SIG-M5 (cell line): ENCODE measurements at places on chromosomes 13 and 19.

DNA sequence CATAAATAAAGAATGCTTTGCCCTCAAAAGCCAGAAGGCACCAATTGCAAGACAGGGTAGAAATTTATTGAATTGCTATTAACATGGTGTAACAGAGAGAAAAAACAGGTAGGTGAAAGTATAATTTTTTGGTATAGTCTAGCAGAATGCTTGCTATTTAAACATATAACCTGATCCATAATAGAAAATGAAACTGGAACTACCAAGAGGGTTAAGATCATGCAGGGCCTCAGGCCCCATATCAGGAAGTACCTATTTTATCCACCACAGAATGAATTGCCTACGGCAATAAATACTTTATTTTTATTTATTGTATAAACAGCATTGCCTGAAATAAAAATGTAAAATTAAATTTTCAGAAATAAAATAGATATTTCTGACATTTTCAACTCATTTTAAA is 159.5 kb downstream of the PRR20E start:
- no peak for DNase-seq

DNA sequence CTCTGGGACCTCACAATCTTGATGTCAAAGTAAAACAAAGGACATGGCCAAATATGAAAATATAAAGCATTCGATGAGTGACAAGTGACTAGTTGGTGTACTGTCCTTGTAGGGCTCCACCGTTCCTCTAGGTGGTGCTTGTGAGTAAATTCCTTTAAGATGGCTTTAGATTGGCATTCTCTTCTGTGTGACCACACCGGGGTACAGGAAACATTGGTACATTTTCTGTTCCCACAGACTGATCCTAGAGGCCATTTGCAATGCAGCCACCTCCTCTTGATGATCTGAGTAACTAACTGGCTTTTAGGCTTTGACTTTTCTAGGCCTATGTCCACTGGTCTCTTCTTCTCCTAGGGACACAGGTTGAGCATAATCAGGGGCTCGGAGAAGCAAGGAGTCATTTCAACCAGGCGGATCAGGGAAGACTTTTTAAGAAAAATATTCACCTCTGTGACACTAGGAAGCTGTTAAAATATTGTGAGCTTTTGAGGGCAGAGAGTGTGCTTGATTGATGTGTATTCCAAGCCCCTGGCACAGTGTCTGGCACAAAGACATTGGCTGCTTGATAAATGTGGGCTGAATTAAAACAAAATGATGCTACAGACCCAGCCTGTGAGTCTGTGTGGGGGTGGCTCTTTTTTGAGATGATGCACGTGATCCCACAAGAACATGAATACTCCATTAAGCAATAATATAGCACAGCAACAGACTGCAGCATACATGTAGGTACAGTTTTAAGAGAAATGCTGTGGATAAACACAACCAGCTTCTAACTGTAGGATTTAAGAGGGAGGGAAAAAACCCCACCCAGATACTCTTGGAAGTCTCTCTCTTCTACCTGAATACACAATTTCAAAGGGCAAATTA is 21.0 kb downstream of the EPSTI1 start:
- no peak for DNase-seq

GRCh38 chr13:99655351-99656091 is 154.2 kb downstream of the TM9SF2 start:
- DNase-seq: no peak

DNA sequence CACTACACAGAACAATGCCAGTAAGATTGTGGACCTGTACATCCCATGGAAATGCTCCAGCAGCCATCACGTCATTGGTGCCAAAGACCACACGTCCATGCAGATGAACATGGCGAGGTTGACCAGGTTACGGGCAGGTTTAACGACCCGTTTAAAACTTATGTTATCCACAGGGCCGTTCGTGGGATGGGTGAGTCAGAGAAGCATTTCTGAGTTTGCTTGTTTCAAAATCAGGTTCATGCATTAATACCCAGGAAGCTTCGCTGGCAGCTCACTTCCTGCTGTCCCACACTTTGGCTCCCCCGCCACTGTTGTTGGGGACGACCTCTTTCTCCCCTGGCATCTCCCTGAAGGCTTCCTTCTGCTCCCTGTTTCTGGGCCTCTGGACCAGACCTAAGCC is 194.1 kb downstream of the USP12 start:
- no peak for DNase-seq

DNA sequence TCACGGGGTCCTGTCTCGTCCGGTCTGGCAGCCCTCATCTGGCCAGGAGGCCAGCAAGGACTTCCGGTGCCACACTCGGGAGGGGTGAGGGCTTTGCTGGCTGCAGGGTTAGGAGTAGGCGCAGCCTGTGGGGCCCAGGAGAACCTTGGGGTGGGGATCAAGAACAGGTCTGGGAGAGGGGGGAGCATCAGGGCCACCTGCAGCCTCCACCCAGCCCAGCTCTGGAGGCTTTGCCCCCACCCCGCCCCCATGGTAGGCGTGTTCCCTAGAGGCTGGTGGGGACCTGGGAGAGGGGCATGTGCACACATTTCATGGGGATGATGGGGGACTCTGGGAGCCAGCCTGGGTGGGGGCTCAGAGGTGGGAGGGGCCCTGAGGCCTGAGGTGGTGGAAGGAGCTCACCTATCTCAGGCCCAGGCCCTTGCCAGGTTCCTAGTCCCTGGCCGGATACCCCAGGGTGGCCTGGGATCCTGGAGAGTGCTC is 23.3 kb downstream of the WTIP start:
- DNase-seq: no peak

- DNase-seq: no peak
Measured at GRCh38 chr13:30766231-30766630, 30.9 kb downstream of the ALOX5AP start.

DNA sequence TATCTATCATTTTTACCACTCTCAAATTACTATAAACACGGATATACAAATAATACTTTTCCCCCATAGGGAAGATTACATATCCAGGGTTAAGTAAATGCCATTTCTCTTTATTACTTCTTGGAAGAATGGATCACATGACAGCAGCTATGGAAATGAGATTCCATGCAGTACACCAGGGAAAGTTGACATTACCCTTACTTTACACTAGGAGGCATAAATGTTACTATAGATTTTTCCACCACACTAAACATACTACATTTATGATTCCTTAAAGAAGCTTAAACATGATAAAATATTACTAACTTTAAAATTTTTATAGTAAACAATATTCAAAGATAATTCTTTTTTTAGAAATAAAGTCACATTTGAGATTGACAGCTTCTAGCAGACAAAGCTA is 611.4 kb downstream of the PCDH9 start:
- no peak for DNase-seq

GRCh38 chr13:41224113-41225110 is 30.0 kb upstream of the KBTBD7 start:
- no peak for DNase-seq

GRCh38 chr19:49855277-49855675 is 4.3 kb downstream of the PTOV1 start:
- DNase-seq: no peak

GRCh38 chr19:17950310-17951156 is 16.4 kb upstream of the KCNN1 start:
- no peak for DNase-seq

DNA sequence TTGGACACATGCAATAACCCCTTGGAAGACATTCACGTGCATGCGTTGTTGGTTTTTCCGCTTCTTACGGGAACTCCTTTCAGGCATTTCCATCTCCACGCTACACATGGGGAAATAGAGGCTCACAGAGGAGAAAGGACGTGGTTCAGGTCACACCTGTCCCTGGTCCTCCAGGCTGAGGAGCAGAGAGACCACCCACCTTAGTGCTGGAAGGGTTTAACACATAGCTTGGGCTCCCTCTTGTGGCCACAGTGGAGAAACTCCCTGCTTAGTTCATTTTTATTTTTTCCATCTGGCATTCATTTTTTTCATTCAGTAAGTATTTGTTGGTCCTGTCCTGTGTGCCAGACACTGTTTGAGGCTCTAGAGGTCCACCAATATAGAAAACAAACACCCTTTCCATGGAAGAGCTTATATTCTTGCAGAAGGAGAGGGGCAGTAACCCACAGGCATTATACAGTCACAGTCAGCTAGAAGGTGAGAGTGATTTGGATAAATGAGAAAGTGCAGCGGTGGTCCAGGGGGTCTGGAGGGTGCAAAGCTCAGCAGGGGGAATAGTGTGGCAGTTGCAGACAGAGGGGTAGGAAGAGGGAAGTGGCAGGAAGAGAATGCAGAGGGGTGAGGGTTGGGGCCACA is 24.2 kb upstream of the TTYH1 start:
- no peak for DNase-seq

DNA sequence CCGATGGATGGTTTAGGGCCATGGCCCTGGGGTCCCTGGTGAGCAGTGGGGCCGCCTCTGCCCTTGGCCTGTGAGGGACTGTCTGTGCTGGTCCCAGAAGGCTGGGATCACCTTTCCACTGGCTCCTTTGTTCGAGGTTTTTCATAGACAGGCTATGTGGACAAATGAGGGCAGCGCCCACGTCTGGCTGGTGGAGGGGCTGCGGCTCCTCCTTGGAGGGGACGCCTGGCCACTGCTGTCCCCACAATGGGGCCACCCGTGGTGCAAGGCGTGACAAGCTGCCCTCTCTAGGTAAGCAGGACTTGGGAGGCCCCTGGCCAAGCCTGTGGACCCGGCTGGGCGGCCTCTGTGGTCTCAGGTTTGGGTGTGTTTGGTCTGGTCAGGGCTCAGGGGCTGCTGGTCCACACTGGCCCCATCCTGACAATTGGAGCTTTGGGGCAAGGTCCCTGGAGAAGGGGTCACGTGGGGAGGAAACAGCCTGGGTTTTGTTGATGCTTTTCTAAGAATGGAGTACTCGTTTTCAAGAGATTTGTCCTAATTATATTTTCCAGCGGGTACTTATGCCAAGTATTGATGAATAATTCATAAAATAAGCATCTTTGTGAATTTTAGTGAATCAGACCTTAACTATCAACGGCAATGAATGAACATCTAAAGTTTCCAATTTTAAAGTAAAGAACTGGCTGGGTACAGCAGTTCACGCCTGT is 33.3 kb downstream of the MCF2L start:
- no peak for DNase-seq
